Mesothelial cell of epicardium (in vitro differentiated cells): ENCODE measurements at places on chromosomes 12 and 14.

- no peak for DNase-seq
Measured at GRCh38 chr12:6199531-6200255, 507 bp upstream of the CD9 start.

DNA sequence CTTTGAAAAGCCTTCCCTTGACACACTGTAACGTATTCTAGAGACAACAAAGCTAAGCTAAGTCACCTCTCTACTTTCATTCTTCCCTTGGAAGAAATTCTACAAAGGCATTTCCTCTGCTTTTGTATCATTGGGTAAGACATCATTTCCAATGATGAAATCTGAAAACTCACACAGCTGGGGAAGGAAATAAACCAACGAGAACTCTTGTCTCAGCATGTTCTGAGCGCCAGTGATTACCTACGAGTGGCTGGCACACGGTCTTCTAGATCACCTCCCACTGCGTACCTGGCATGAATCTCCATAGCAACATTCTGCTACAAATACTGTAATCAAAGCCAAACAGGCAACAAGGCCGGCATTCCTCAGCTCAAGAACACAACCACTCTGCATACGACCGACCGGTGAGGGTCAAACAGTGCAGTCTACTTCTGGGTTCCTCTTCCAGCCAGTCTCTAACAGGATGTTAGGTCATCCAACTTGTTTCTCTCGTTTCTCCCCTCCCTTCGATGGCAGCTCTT lies 7.6 kb downstream of the VPS37B start:
- DNase-seq: no peak

DNA sequence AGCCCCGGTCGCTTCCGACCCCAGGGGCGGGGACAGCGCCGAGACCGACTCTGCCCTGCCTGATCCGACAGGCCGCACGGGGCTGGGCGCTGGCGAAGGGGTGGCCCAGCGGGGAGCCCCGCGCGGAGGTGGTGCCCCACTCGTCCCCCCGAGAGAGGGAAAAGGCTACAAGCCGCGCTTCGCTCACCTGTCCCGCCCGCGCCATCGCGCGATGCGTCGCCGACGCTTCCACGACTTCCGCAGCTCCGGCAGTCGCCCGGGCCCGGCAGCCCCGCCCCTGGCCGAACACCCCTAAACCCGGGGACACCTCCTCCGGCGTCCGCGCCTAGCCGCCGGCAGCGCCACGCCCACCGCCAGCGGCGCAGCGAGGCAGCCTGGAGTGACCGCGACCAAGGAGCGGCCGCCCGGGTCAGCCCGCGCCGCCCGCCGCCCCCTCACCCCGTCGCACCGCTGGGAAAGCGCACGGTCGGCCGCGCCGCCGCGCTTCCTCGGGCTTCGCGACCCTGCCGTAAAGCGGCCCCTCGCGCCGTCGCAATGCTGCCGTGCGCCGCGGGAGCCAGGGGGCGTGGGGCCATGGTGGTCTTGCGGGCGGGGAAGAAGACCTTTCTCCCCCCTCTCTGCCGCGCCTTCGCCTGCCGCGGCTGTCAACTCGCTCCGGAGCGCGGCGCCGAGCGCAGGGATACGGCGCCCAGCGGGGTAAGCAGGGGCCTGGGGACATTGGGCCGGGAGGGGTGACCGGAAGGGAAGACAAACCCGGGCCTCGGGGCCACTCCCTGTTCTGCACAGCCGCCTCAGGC lies at the start of the genes BAG5 and COA8:
Gene BAG5, minus strand, starts transcription at position 229 of the 797 bp plus-strand sequence. CDS start 1,493 bp downstream, outside the sequence.
Gene COA8, plus strand, starts transcription at position 532 of the 797 bp plus-strand sequence. Its CDS starts 42 bp downstream, at position 574.
- DNase-seq: peak; percentile 88

DNA sequence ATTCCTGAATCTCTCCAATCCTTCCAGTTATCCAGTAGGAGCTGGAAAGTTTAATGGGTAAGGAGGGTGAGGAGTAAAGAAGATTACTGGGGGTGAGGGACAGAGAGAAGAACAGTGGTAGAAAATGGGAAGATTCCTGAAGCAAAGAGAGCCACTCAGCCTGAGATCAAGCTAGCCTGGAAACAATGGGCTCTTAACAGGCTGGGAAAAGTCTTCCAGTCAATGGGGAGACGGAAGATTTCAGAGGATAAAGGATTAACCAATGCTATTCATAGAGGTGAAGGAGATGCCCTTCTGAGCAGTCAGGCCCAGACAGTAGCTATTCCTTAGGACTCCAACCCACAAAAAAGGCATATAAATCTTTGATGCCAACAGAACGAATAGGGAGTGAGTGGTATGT lies 14.8 kb downstream of the GDF11 start:
- DNase-seq: no peak

DNA sequence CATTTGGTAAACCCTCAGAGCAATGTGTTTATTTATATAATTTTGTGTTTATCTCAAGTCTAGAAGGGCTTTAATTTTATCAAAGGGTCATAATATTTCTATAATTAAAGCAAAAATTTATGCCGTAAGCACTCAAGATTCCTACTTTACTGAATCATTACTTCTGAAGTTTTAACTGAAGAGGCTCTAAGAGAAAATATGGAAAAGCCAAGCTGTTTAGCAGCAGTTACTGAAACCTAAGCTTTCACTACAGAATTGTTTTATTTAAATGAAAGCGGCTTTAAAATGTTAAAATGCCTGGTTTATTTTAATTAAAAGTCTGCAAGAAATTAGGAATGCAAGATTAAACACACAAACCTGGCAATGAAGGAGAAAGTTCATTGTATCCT lies 73.9 kb upstream of the BBS10 start:
- DNase-seq: no peak
